GM04504 (cell line): ENCODE measurements at places on chromosomes 11 and 22.

DNA sequence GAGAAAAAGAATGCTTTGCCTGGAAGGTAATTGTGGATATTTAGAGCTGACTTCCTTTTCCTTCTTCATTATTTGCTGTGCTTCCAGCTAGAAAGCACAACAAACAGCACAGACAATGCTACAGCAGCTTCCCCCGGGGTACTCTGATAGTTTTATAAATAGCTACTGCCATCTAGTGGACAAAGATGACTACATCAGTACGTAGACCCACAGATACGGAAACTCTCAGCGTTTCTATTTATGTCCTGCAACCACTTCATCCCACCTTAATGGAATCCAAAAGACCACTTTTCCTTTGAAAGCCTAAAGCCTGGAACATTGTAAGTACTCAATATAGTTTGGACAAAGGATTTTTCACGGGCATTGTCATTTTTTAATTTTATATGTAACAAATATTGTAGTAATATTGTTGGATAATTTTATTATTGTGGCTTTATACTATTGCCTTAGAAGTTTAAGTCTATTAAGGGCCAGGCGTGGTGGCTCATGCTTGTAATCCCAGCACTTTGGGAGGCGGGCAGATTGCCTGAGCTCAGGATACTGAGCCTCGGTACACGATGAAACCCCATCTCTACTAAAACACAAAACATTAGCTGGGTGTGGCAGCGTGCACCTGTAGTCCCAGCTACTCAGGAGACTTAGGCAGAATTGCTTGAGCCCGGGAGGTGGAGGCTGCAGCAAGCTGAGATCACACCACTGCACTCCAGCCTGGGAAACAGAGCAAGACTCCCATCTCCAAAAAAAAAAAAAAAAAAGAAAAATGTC lies 7.5 kb downstream of the HSPA8 start:
- DNase-seq: peak; percentile 30

DNA sequence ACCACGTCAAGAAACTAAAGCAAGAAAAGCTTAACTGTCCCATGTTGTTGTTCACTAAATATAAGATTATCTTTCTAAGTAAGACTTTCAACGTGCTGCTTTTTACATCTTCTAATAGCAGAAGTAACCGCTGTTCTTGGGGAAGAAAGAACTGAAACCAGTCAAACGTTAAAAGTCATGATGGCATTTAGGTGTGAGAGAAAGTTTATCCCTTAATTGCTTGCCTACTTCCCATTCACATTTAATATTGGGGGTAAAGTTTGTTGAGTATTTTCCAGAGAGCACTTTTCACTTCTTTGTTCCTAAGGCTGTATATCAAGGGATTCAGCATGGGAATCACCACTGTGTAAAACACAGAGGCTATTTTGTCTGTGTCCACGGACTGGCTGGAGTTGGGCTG lies 970 bp downstream of the OR5B21 start:
- DNase-seq: no peak

DNA sequence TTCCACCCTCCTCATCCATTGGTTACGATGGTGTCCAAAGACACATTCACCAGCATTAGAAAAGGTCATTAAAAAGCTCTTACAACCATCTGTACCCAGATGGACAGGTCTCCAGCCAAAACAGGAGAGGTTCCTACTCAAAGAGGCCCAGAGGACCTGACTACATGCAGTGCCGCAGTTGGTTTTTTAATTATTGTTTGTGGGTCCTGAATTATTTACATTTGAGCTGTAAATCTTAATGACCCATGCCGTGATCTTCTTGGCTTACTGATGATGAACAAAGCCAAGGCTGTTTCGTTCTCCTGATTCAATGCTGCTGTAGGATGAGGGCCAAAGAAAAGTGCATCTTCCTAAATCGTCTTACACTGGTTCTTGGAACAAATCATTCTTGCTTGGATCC lies 83.7 kb downstream of the CADM1 start:
- DNase-seq: no peak

DNA sequence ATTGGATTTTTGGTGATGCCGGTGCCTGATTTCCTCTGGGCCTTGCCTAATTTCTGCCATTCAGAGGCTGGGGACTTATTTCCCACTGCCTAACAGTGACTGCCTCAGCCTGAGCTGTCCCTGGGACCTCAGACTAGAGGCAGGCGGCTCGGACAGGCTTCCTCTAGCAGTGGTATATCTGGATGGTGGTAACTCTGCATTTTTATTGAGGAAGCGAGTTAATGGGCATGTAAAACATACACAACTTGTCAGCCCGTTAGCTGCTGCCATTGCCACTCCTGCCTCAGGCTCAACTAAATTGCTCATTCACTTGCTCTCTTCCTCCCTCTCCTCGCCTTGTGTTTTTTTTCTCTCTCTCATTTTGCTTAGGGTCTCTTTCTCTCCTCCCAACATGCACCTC lies 561.6 kb downstream of the BUD13 start:
- no peak for DNase-seq

GRCh38 chr22:46613606-46614021 lies 6.6 kb upstream of the GRAMD4 start:
- no peak for DNase-seq

- no peak for DNase-seq
These were observed 1.9 kb downstream of the EPS8L2 start for GRCh38 chr11:707817-708420.

DNA sequence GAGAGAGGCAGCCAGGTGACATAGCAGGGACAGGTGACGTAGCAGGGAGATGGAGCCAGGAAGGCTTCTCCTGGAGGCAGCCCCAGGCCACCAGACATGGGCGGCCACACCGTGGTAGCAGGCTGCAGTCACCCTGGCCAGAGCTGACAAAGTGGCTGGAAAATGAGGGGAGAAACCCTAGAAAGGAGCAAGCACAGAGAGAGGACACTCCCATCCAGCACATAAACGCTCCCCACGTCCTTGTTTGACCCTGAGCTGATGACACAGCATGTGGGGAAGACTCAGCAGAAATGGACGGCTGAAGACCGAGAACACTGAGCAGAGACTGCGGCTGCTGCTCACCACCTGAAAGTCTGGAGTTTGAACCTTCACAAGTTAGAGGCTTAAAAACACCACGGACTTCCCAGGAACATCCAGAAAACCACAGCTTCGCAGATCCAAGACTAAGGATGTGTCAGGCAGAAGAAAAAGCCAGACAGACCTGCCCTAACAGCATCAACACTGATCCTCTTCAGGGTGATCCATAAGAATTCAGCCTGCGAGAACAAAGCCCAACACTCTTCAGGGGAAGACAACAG lies 28.7 kb downstream of the DRD4 start:
- peak; percentile 58 for DNase-seq

GRCh38 chr11:65554057-65554818 lies 3.9 kb downstream of the LTBP3 start:
- no peak for DNase-seq

DNA sequence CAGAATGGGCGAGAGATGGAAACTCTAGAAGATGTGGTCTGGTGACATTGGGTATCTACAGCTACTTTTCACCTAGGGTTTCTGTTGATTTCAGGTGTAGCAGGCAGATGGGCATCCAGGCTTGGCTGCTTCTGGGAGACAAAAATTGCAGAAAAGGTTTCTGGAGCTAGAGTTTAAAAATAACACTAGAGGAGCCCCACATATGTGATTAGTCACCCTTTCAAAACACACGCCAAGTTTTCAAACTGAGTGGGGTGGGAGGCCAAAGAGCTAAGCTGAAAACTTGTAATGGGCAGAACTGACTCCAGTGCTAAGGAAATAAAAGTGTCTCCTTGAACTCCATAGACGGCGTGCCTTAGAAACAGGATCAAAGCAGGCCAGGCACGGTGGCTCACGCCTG lies 80.8 kb downstream of the GRK3 start:
- no peak for DNase-seq

DNA sequence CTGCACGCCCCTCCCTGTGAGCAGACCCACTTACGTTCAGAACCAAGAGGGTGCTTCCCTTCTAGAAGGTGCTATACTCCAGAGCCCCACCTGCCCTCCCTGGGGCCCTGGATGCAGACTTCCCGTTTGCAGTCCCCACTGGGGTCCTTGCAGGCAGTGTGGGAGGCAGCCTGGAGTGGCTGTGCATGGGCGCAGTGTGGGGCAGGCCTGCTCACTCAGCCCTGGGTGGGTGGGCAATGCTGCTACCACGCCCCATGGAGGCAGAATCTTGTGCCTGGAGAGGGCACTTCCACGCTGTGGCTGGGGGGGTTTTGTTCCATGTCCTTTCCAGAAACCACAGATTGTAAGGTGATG lies 116.2 kb downstream of the KCNQ1OT1 start:
- DNase-seq: no peak

DNA sequence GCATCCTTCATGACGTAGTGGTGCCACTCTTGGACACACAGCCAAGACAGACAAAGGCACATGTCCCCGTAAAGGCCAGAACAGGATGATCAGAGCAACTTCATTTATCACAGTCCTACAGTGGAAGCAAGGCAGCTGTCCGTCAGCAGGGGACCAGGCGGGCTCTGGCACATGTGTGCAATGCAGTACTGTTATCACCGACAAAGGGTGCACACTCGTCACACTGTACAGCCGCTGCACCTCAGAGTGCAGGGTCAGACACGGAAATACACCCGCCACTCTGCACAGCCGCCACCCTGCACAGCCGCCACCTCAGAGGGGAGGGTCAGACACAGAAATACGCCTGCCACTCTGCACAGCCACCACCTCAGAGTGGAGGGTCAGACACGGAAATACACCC lies 13.4 kb upstream of the IL17REL start:
- no peak for DNase-seq

DNA sequence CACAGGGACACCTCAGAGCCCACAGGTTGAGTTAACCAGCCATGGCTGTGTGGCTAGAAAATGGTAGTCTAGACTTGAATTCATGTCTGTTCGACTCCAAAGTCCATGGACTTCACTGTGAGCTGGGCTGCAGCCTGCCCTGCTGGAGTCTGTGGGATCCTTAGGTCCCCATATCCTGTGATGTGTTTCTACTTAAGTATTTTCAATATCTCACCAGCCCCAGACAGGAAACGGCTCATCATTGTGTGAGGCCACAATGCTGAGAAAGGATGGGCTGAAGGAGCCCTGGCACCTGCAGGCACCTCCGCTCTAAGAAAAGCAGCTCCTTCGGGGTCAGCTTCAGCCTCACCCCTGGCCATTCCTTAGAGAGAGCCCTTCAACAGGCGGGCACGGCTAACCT lies 93.1 kb downstream of the NAT10 start:
- no peak for DNase-seq

- no peak for DNase-seq
These were observed 100.6 kb downstream of the STIM1 start for GRCh38 chr11:3956038-3956437.

DNA sequence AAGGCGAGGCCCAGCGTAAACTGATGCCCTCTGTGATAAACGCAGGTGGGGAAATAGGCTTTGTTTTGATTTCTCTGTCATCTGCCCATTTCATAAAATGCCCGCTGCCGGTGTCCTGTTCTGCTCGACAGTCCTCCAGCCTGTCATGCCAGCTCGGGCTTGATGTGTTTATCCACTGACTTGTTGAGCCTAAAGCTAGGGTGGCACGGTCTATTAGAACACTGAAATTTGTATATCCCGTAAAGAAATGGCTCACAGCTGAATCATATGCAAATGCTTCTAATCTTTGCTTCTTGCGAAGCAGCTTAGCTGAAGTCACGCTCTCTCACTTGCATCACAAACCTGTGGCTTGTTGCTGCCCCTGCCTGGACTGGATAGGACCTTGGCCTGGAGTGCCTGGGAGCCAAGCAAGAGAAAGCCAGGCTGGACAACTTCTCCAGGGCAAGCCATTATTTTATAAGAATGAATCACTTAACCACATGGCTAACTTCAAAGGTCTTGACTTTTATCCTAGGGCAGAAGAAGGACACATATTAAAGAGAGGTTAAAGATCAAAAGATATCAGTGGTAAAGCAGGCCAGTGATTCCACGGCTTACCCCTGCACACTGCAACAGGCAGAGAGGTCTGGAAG lies 33.1 kb downstream of the EHF start:
- DNase-seq: peak; percentile 90

DNA sequence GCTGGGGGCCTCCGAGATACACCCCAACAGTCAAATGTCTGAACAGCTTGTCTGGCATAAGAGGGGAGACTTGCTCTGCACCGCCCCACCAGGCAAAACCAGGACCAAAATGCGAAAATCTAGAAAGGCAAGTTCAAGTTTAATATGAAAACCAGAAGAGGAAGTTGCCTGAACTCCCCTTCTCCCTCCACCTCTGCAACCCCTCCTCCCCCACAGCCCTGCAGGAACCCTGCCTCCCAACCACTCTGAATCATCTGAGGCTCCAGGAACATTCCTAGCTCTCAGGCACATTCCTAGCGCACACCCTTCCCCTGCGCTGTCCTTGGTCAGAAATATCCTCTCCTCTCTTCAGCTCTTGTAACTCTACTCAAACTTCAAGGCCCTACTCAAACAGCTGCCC lies 36.7 kb downstream of the ISX start:
- DNase-seq: no peak

DNA sequence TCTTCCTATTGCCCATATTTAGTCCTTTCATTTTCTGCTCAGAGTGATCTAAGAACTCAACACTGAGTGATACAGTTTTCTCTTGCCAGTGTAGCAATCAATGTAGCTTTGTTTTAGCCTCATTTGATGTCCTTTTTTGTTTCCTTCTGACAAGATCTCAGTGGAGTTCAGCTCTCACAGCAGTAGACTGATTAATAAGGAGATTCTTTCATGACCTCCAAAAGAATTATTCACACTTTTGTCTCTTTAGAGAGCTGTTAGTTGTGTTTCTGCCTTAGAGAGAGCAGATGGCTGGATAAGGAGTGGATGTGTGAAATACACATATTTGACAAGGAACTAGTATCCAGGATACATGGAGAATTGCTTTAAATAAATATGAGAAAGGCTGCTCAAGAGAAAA lies 6.6 kb upstream of the TMEM225 start:
- no peak for DNase-seq

- DNase-seq: no peak
These were observed 21.1 kb downstream of the MIF start for GRCh38 chr22:23915290-23915689.

DNA sequence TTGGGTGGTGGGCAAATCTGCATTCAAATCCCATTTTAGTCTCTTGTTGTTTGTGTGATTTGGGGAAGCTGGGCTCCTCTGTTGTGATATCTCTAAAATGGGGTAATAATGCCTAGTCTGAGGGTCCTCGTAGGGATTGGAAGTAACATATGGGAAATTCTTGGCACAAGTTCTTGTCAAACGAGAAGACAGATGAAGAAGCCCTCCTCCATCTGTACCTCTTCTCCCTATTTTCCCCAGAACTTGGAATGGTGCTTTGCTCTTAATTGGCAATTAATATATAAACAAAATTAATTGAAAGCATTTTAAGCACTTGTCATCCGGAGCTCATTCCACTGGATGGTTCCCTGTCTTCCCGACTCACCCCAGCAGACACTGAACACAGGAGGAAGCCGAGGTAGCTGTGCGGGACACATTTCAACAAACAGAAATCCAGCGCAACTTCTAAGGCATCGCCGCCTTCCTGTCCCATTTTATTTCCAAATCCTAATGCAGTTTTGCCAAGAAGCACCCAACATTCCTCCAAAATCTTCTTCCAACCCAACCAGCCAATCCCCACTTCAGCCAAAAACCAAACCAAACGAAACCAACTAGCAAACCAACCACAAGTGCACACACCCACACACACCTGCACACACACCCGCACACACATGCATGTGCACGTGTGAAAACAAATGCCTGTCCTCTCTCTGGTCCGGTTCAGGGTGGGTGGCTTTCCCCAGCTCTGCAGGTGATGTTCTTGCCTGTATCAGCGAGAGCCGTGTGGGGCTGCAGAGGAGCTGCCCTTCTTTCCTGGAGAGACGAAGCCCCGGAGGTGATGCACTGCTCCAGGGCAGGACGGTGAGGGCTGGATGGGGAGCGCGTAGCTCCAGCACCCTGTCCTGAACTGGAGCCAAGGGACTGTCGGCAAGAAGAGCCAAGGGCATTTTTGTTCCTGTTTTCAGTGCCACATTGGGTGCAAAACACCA lies 100.8 kb upstream of the B3GAT1 start:
- no peak for DNase-seq
